ENCODE measurements at places on chromosomes 6 and 20.

- DNase-seq = no peak
Observed at GRCh38 chr6:45555981-45556771, 178.4 kb upstream of the SUPT3H start.

- DNase-seq = no peak
Observed at GRCh38 chr20:50285376-50286173, 94.9 kb downstream of the CEBPB start.

DNA sequence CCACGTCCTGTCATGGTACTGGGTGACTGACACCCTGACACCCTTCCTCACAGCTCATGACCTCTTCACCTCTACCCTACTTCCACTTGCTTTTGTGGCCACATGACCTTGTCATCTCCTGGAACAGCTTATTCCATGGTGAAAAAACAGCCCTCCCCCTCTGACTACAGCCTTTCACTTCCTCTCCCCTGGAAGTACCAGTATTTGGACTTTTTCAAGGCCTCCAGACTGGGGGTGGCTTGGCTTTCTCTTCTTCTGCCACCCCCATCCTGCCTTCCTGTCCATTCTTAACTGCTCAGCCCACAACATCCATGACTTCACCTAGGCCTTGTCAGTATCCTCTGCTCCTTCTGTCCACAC is 168.4 kb downstream of the CARMIL1 start:
- DNase-seq = no peak

- DNase-seq = no peak
Observed at GRCh38 chr6:56850626-56851025, 104.3 kb upstream of the BEND6 start.

- no peak for DNase-seq
Observed at GRCh38 chr6:150430815-150431214, 62.0 kb downstream of the IYD start.

- DNase-seq = no peak
Observed at GRCh38 chr6:156720691-156721685, 56.2 kb upstream of the ARID1B start.

DNA sequence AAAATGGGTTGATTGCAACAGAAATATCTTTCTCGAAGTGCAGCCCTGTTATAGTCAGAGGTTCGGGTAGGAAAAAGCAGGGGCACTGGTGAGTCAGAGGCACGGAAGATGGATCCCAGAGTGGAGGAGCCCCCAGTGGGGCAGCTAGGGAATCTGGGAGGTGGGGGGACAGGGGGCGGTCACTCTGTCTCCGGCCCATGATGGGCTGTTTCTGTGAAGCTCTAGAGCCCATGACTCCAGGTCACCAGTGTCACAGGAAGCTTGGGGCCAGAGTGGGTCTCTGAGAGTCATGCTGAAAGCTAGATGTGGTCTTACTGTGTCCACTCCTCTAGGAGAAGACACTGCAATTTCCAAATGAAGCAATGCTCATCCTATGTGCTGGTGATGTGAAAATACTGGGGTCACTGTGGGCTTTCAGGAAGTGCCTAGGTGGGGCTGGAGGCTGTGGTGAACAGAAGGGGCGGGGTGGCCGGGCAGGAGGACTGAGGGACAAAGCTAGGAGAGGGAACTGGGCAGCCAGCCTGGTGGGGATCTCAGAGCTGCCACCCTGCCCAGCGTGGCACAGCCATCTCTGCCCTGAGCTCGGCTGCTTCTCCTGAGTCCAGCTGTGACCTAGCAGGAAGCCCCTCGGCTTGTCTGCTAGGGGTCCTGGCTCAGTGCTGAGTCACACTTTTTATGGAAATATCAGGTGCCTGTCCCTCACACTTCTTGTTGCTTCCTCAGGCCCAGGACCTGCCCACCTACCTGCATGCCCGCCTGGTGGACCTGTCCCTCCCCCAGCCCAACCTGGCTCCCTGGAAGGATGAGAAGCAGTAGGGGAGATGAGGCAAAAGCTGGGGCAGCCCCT is 54.2 kb downstream of the IRF4 start:
- no peak for DNase-seq

DNA sequence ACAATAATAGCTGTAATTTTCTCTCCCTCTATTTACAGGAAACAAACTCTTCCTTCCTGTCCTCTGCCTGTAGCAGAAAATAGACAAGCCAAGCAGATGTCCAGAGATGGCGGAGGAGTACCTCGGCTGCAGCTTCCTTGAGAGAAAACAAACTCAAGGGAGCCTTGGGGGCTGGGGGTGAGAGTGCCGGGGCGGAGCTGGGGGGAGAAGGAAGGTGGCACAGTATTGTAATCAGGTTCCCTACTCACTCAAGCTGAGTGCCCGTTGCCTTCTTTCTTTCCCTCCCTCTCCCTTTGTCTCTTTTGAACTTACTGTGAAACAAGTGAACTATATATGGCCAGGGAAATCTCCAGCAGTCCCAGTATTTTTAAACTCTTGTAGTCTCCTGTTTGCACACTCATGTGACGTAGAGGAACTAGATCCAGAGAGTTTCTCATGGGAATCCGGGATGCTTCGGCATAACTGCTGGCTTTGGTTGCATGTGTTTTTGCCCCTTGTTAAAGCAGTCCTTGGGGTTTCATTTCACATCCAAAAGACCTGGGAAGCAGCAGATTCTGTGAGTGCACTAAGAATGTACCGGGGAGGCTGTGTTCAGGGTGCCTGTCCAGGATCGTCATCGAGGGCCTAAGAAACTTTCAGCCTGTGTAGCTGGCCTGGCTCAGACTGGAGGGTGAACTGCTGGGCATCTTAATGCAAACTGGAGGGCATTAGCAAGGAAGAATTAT is 44.6 kb upstream of the HDDC2 start:
- DNase-seq = no peak

GRCh38 chr20:60565083-60565482 is 606.9 kb downstream of the CDH26 start:
- no peak for DNase-seq

DNA sequence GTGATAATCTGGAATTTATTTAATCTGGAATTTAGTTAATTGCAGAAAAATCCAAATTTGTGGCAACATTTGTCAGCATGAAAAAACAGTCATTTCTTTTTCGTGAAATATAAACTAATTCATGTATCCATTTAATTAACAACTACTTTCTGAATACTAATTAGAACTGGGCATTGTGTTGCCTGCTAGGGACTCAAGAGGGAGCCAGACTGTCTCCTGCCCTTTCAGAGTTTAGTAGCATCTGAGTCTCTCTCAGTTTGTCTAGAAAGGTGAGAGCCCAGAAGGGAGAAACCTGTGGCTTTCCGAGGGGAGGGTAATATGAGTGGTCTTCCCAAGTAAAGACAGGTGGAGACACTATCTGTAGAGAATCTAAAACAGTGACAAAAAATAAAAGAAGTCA is 210.9 kb upstream of the HDDC2 start:
- no peak for DNase-seq

DNA sequence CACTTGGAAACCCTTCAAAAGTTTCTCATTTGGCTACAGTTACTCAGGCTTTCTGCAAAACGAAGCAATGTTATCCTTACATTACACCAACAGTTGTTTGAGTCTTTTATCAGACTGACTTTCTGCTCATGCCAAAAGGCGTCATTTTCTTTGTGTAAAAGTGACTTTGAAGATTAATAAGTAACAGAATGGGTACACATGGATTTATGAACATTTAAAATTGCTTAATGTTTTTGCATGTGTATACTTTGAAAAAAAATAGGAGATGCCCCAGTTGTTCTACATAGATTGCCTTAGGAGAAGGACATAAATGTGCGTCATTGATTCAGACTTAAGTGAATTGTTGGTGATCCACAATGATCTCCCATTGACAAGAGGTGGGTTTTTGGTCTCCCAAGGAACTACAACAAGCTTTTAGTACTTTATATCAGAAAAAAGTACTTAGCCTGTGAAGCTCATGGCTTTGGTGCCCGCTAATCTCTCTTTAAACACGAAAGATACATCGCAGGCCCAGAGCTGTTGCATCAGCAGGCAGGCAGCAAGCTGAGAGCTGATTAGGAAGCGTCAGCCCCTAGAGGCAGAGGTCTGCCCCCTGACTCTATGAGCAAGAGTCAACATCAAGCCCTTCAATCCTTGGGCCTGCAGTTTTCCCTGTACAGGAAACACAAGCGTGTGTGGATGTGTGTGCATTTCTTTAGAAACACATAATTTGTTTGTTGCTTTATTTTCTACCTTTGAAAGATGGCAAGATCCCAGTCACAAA is 45.9 kb downstream of the SLC22A3 start:
- DNase-seq = no peak

DNA sequence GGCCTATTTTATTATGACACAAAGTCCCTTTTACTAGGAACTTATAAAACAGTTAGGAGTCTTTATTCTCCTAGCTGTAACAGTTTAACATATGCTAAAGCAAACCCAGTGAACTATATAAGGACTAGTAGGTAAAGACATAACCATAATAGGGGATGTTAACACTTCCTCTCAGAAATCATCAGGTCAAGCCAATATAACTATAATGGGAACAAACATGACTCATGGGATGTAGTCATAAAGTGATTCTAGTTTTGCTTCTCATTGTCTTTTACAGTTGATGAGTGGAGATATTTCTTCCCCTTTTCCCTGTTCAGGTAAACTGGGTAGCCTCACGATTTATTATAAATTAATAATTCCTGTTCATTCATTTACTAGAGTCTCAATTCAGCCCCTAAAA is 9.7 kb downstream of the PTCHD4 start:
- no peak for DNase-seq

DNA sequence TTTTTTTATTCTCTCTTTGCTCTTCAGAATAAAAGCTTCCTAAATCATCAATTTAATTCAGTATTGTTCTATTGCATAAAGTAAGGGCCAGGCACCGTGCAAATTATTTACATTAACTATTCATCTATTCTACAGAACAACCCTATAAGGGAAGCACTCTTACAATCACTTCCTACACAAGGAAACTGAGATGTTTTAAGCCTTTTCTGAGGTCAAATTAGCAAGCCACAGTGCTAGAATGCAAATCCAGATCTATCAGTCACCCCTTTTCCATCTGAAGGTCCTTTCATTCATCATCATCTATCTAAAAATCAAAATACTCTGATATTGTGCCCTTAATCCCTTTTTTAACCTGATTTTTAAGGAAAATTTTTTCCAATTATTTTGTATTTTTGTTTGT is 31.2 kb downstream of the FRK start:
- no peak for DNase-seq

DNA sequence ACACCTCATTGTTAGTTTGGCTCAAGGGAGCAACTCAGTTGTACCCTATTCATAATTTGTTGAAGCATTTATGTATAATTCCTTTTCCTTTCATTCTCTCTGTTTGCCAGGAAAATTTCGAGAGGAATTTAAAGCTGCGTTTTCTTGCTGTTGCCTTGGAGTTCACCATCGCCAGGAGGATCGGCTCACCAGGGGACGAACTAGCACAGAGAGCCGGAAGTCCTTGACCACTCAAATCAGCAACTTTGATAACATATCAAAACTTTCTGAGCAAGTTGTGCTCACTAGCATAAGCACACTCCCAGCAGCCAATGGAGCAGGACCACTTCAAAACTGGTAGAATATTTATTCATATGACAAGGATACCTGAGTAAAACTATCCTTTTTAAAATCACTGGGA is 45.2 kb upstream of the GFRAL start:
- no peak for DNase-seq

DNA sequence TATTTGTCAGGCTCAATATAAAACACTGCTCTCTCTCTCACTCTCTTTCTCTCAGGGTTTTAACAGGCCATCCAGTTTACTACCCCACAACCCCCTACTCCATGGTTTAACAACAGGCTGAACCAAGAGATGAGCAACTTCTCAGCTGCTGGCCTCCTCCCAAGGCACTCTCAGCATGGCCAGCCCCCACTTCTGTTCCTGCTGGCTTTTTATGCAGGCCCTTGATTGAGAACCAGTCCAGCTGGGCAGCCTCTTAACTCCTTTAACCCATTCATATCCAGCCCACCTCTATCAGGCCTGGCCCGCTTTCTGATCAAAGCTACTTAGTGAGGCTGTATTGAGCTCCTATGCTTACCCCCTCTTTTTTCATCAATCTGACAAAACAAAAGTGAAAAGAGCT is 346.8 kb upstream of the POU3F2 start:
- no peak for DNase-seq

DNA sequence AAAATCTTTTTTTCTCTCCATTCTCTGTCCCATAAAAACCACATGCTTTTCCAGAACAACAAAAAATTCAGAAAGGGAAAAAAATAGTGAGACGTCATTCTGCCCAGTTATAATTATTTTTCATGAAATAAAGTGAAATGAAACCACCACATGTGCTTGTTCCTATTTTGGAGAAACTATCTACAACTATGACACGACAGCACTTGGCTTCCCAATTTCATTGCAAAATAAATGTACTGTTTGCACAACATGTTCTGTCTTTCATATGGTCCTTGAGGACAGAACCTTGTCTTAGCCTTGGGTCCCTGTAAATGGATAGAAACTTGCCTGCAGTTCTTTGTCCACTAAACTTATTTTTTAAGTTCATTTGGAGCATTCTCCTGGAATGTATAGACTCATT is 5.6 kb upstream of the MAN1A1 start:
- no peak for DNase-seq

DNA sequence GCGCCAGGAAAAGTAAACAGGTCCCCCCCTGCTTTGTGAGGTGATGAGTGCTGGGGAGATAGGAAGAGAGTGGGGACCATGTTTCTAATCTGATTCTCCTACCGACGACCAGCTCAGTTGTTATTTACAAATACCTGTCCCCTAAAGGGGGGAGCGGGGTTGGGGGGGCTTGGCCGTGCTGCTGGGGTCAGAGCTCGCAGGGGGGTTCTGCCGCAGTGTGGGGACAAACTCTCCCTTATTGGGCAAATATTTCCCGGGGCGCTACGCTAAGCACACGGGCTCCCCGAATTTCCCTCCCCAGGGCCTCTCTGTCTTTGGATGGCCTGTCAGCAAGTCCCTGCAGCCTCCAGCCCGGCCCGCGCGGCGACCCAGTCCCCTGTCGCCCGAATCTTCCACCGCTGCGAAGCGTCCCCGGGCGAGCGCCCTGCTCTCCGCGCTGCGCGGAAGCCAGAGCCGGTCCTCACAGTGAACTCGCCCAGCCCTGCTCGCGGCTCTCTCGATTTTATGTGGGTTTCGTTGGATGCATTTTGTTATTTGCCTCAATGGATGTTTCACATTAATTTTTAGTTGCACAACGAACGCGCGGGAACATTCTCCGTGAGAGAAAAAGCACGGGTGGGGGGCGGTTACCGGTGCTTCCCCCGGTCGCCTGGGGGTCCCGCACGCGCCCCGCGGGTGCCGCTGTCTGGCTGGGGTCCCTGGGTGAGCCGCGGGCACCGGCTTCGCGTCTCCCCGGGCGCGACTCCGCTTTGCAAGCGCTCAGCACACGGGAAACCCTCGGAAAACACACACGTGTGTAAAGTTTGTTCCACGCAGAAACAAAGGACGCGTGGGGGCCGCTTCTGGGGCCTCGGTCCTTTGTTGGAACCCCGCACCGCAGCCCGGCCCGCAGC is 1.5 kb upstream of the STX16 start:
- DNase-seq = no peak
